ENCODE measurements at places on chromosomes 4 and X.

DNA sequence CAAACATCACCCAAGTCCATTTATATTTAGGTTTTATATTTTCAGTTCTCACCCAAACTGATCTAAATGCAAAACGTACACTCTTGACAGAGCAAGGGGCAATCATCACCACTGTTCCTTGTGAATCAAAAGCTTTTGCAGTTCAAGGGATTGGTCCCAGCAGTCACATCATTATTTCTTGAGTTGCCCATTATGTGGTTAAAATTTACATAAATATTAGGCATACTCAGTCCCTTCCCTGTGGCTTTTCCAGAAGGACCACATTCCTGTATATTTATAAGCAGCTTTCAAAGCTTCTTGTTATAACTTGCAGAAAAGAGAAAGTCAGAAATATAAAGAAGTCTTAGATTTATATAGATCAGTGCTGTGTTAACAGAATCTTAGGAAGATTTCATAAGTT lies 224.4 kb downstream of the CLCN4 start:
- DNase-seq = no peak

- DNase-seq = peak; percentile 51
Measured at GRCh38 chrX:136711147-136711546, 63.2 kb downstream of the CD40LG start.

- no peak for DNase-seq
Measured at GRCh38 chr4:128483816-128484215, 196.2 kb upstream of the PGRMC2 start.

DNA sequence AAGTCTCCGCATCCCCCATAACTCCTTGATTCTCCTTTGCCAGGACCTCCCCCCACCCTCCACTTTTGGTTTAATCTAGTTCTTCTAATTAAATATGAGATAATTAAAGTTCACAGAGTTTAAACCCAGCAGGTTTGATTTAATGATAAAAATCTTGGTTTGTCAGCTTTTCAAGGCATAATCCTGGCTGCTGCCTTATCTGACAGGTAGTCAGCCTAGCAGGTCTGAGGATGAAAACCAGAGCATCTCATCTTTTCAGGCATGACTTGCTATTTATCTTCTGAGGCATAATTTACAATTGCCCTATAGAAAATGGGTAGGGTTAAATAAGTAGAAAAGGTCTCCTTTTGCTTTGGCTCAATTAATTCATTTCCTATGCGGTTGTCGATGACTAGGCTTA lies 591.2 kb downstream of the RPA4 start:
- DNase-seq = no peak

GRCh38 chr4:80156410-80156809 lies 40.9 kb upstream of the PRDM8 start:
- DNase-seq = no peak

- DNase-seq = peak; percentile 80
Measured at GRCh38 chrX:49071877-49072711, 1.7 kb downstream of the PRAF2 start.

DNA sequence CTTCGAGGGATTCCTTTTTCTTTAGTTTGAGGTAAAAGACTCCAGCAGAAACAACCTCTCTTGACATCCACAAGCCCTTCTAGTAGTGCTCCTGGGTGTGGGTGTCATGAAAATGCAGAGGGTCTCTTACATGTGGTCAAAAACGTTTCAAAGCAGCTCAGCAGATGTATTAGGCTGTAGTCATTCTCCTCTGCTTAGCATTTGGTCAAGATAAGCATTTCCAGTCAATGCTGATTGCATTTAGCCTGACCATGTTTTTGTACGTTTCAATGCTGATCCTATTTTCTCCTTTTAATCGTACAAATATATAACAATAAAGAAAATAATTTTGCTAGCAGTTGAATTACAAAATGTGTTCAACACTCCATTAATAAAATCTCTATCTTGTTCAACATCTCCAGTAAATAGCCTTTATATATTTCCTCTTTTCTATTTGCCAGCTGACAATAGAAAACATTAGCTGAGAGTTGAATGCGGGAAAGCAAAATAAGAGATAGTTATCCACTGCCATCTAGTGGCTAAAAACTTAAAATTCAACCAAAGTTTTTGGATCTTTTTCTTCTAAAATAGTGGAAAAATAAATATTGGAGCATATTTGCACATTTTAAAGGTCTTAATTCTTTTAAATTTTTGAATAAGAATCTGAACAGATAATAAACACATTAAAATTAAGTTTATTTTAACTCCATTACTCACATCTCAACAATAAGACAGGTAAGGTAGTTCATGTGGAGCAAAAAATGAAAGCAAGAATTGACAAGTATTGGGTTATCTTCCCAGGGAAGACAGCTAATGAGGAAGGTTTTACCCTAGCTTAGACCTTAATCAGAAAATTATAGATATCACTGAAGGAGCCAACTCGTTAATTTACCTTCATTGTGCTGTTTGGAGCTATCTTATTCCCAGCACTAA lies 15.2 kb upstream of the PACRGL start:
- DNase-seq = peak; percentile 33

GRCh38 chrX:117711782-117712181 lies 404.8 kb downstream of the KLHL13 start:
- DNase-seq = no peak

GRCh38 chr4:77183777-77184420 lies 26.9 kb downstream of the CCNG2 start:
- DNase-seq = peak; percentile 19

- DNase-seq = no peak
Measured at GRCh38 chr4:180650273-180650672, 1592.9 kb upstream of the TENM3 start.

DNA sequence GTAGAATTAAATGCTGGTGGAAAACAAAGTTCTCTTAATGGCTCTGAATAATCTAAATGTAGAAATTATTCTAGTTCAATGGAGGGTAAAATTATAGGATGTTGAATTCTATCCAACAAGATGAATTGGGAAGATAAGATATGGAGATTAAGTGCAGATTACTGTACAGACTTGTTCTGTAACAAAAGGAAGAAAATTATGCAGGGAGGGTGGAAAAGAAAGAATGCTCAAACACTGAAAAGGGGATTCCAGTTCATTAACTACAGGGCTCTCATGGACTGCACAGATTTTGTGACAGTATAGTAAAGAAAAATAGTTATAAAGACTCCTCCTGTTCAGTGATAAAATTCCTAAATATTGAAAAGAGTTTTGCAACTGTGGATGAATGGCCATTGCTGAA lies 1794.0 kb upstream of the PCDH7 start:
- no peak for DNase-seq

Data from fibroblast of villous mesenchyme (primary cell).